Activated T-helper 2 cell treated with anti-CD3 and anti-CD28 coated beads, Interferon-gamma antibody, Interleukin-2, Interleukin-4, amounts not matched to agents 10 μg/mL and 5 μg/mL and 100 μg/mL, durations not matched to agents 14 hours and 24 hours and 36 hours (primary cell): ENCODE measurements at places on chromosomes 2 and 18.

DNA sequence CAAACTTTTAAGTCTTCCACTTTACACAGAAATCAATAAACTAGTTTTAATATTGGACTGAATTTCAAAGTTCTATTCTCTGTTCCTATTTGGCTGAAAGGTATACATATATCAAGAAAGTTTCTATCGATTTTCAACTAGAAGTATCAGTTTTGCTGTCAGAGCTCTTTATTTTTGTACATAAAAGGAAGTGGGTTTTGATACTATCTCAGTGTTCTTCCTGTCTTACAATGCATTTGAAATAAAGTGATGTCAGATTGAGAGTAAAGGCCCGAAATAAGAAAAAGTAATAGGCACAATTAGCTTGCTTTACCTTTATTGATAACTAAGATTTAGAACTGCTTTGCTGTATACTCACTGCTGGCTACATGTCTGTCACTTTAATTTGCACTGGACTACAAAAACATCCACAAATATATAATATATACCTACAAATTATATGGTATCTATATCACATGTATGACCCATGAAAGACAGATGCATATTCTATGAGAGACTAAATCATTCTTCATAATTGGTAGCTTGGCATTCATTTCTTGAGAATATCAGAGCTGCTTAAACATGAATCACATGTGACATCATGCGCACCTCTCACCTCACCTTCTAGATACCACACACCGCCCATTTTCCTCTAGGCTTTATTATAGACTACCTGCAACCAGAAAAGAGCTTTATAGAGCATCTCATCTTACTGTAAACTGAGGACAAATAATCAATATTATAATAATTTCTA is 83.6 kb downstream of the ASXL2 start:
- DNase-seq = no peak

- DNase-seq = no peak
Measured at GRCh38 chr2:43114210-43114609, 112.2 kb downstream of the ZFP36L2 start.

DNA sequence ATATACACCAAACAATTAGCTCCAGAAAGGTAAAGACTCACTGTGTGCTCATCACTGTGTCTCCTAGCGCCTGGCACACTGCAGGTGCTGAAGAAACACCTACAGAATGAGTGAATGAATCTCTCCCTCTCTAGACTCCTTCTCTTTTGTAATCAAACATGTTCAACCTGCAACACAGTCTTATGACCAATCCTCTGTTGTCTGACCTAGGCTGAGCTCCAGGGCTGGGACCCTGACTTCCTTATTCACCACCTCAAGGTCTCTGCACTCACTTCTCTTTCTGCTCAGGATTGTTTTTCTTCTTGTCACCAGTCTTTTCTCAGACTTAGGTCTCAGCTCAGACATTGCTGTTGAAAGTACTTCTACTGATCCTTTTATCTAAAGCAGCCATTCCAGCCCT is 9.8 kb downstream of the CKAP2L start:
- no peak for DNase-seq

DNA sequence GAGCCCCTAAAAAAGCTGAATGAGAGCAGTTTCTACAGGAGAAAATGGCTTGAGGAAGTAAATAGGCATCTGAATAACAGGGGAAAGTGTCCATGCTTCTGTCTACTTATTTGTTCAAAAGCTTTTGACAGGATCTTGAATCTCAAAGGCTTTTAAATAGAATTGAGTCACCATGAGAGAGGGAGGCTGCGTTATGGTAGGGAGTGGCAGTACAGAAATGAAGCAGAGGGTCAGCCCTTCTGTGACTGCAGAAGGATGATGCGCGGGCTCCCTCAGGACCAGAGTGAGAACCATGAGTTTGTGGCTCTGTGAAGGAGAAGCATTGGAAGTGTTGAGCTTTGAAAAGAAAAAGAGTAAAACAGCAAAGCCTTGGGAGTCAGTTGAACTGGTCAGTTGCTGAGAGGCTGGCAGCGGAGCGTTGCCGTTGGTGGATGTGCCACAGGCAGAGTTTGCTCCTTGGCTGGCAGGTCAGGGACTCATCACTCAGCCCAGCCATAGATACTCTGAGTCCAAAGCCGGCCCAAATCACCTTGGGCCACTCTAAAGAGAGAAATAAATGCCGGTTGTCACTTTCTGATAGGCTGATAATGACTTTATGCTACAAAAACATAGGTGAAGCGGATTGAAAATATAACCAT is 17.4 kb downstream of the COPS7B start:
- DNase-seq = no peak

DNA sequence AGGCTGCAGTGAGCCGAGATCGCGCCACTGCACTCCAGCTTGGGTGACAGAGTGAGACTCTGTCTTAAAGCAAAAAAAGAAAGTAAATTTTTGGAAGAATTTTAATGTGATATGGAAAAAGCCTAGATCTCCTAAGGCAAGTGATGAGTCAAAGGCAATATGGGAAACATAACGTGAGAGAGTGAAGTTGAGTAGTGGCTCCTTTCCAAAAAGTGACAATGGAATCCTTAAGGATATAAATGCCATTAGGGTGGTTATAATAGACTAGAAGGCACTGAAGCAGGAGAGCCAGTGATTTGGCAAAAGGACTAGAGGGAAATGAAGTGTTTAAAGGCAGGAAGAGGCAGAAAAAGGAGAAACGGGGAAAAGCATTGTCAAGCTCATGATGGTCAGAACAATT is 25.6 kb downstream of the ARHGAP28 start:
- DNase-seq = no peak

GRCh38 chr2:156110890-156111289 is 221.6 kb downstream of the NR4A2 start:
- DNase-seq = no peak

- no peak for DNase-seq
Measured at GRCh38 chr2:2275451-2275850, 55.6 kb downstream of the MYT1L start.

DNA sequence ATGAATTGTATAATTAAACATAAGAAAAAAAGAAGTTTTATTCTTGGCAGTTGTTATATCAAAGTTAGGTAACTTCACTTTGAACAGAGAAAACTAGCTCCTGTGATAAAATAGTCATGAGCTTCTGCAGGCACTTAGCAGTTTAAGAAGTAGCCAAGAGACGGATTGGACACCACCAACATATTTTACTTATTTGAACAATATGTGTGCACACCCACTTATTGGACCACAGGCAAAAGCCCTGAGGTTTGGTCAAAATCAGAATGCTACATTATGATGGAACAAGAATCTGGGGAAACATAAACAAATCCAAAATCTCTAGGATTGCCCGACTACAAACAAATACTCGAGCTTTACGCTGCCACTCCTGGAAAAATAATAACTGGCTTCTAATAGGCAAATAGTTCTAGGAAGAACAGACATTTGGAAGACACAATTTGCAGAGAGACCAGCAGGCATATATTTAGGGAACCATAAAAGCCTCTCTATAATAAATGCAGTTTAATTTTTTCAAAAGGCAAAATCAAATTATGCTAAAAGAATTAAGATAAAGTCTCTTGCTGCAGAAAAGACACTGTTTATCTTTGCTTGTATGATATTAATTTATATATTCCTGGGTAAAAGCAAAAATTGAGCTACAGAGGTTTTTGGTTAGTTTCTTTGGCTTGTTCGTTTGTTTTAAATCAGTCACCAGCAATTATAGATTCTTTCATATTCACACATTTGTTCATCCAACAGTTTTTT is 117.9 kb downstream of the CDC42EP3 start:
- no peak for DNase-seq

DNA sequence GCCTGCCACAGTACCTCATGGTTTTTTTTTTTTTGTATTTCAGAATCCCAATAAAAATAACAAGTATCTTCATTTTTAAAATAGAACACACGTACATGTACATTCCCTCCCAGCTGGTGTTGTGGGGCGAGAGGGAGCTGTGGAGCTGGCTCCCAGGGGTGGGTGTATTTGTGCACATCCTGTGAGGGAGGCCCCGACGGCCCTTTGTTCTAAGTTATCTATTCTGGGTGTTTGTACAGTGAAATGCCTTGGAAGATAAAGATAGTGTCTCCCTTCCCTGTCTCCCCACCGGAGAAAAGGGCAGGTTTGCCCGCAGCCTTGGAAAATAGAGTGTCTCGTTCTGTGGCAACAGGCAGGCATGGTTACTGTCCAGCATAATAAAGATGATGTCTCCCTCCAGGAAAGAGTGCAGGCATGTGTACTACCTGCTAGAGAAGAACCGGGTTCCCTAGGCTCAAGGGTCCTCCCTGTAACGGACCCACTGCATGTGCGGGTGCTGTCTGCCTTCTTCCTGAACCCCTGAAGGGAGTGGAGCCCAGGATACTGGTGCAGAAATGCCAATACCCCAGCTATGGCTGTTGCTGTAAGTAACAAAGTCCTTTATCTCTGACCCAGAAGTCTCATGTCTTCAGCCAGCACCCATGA is 12.1 kb upstream of the ALLC start:
- no peak for DNase-seq

- no peak for DNase-seq
Measured at GRCh38 chr18:27227721-27228120, 42.6 kb upstream of the CHST9 start.

- DNase-seq = no peak
Measured at GRCh38 chr2:10186868-10187535, 64.5 kb downstream of the RRM2 start.

- DNase-seq = no peak
Measured at GRCh38 chr2:23509596-23510292, 124.8 kb downstream of the KLHL29 start.

DNA sequence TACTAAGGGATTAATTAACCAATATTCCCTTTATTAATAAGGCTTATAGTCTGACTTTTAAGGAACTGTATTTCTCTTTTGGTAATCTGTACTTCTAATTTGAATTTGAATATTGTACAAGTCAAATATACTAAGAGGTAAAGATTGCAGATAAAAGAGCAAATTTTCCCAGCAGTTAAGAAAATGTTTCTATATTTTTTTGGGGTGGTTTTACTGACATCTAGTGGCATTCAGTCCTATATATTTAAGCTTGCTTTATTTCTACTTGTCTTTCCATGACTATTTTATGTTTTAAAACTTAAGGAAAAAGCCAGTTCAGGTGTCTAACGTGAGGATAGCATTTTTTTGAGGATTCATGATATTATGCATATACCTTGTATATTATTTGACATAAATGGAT is 41.6 kb downstream of the TDRD15 start:
- no peak for DNase-seq

GRCh38 chr2:120279708-120280107 is 27.1 kb downstream of the RALB start:
- no peak for DNase-seq

GRCh38 chr2:161992531-161992930 is 81.5 kb downstream of the DPP4 start:
- peak; percentile 61 for DNase-seq

- DNase-seq = no peak
Measured at GRCh38 chr2:101256316-101256715, 3.6 kb downstream of the CNOT11 start.

GRCh38 chr18:50819728-50820378 is at the start of gene MRO:
MRO (minus strand) TSS chr18:50820016; CDS start chr18:50809400, 10,616 bp downstream.
- peak; percentile 66 for DNase-seq

DNA sequence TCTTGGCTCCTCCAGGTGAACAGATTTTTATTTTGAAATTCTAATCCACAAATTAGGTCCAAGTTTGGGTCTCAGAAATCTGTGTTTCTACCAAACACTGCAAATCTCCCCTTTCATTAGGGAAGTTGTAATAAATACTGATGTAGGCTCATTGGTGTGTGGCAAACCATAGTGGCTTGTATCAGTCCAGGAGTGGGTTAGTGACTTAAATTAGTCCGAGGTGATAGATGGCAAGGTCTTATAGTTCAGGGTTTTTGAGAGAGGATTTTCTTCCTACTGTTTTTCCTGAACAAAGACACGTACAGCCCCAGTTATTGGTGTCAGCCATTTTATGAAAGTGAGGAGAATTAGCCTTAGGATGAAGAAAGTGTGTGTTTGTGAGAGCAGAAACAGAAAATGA is 74.6 kb downstream of the RPRM start:
- DNase-seq = no peak

GRCh38 chr2:188971432-188971861 is 2.7 kb upstream of the COL3A1 start:
- DNase-seq = no peak

DNA sequence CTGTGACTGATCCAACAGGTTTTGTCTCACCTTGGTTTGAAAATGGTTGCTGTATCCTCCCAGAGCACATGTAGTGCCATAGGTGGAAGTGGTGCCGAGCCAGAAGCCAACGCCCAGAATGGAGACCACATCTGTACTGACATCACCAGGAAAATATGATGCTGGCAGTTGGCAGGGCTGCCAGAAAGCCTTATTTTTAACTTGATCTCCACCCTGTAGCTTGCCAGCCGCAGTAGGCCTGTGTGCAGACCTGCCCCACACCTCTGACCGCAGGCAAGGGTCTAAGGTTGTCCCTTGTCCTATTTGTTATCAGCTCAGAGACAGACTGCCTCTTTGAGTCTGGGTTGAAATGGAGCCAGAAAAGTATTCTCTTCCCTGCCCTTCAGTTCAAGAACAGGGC is 123.5 kb upstream of the EML6 start:
- DNase-seq = peak; percentile 38

DNA sequence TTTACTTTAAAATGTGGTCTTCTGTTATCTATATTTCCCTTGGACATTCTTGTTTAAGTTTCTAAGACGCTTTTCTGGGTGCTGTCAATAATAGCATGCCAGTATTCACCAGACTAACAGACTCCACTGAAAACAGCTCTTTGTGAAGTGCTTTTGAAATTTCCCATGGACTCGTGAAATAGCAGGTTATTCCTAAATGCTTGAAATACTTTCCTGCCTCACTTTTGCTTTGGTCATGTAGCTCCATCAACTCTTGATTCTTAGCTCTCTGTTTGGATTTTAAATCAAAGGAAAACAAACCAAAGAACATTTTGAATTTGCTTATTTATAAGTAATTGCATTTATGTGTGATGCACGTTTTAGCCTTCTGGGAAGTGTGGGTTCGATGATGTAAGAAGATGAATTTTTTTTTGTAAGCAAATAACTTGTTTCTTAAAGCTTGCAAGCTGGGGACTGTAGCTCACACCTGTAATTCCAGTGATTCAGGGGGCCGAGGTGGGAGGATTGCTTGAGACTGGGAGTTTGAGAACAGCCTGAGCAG is 147.8 kb downstream of the WDSUB1 start:
- DNase-seq = no peak

DNA sequence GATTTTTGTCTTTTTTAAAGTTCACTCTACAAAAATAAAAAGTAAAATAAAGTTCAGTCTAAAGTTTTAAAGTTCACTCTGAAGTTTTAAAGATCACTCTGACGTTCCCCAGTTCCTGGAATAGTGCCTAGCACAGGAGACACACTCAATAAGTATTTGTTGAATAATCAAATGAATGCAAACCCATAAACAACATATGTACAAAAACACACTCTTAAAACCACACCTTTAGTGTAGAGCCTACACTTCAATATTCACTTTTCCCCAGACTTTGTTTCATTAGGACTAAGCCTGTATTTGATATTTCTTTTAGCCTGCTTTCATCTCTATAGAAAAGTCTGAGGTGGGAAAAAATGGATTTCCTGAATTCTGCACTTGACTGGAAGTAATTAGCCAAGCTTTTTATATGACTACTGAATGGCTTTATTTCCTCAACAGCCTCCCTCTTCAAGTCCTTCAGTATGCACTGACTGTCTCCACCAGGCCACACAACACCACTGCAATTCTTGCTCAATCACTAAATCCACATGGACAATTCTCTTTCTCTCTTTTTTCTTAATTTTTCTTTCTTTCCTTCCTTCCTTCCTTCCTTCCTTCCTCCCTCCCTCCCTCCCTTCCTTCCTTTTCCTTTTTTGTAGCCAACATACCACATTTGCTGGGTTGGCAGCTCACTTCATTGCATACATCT is 104.6 kb downstream of the SS18 start:
- no peak for DNase-seq

GRCh38 chr2:198657512-198658121 is 800.1 kb downstream of the SATB2 start:
- no peak for DNase-seq
